ENCODE measurements at places on chromosomes 4 and X.

DNA sequence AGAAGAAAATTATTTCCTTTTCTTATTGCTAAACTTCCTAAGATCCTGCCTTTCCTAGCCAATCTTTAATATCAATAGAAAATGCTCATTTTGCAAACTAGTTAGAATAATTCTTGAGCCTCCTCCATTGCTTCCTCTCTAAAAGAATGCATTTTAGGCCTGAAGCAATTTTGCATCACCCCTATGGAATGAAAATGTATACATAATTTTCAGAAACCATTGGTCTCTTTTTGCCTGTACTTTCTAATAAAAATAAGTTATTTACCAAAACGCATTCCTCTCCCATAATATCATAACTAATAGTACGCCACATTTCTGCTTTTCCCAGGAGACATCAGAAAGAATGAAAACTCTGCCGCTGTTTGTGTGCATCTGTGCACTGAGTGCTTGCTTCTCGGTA is 1.7 kb downstream of the MUC7 start:
- no peak for DNase-seq

DNA sequence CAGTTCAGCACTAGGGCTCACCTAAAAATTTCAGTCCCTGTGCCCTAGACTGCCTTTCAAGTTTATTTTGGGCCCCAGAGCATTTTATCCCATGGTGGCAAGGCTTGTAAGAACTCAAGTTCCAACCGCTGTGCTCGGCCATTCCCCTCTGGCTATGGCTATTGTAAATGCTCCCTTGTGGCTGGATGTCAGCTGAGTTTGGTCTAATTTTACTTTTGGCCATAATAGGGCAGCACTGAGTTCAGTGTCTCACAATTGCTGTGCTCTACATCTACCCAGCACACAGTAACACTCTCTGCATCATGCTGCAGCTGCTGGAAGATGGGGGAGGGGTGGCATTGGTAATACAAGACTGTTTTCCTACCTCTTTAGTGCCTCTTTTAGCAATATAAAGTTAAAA is 210.8 kb upstream of the IRS4 start:
- DNase-seq: no peak

DNA sequence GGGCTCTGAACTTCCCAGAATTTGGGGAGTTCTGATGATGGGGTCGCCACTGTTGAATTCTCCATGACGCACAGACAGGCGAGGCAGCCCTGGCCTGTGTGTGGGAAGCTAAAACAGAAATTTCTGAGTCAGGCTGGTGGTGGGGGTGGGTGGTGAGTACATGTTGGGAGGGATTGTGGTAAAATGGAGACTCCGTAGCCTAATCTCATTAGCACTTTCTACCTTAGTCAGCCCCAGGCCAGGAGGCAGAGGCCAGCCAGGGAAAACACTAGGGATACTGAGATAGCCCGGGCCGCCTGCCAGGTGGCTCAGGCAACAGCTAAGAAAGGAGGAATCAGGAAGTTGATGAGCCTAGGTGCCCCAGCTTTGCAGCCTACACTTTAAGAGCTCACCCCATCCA is 39.3 kb upstream of the NHSL2 start:
- DNase-seq: no peak

- DNase-seq: no peak
Measured at GRCh38 chr4:1315306-1315705, 25.6 kb downstream of the MAEA start.

DNA sequence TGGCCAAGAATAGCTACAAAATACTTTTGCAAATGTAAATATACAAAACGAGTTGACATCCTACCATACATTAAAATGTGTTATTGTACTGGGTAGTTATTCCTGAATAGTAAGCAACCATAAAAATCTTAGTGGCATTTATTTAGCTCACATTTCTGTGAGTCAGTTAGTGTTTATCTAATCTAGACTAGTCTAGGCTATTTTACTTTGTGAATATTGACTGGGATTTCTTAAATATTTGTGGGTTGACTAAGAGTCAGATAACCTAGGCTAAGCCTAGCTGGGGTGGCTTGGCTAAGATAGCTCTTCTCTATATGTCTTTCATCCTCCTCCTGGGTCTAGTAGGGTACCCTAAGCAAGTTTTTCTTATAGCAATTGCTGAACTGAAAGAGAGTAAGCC is 543.8 kb upstream of the DIAPH2 start:
- DNase-seq: no peak

GRCh38 chr4:121226362-121226761 is 62.2 kb upstream of the TNIP3 start:
- no peak for DNase-seq

GRCh38 chr4:146095091-146095690 is 80.3 kb upstream of the LSM6 start:
- no peak for DNase-seq

GRCh38 chr4:53861856-53862610 is 202.4 kb downstream of the CHIC2 start:
- no peak for DNase-seq

DNA sequence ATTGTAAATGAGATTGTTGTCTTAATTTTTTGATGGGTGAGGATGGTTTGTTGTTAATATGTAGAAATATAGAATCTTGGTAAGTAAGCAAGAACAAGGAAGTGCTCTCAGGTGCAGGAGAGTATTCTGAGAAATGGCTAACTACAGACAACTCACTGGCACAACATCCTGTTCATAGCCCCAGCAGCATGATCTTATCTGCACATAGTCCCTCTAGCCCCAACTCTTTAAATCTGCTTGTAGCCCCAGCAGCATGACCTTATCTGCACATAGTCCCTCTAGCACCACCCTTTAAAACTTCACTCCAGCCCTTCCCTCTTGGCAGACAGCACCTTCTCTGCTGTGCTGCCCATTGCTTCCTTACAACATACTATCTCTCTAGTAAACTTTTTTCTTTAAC is 1957.1 kb upstream of the ADGRL3 start:
- DNase-seq: no peak

GRCh38 chr4:7714176-7714575 is 225.5 kb downstream of the AFAP1 start:
- no peak for DNase-seq

DNA sequence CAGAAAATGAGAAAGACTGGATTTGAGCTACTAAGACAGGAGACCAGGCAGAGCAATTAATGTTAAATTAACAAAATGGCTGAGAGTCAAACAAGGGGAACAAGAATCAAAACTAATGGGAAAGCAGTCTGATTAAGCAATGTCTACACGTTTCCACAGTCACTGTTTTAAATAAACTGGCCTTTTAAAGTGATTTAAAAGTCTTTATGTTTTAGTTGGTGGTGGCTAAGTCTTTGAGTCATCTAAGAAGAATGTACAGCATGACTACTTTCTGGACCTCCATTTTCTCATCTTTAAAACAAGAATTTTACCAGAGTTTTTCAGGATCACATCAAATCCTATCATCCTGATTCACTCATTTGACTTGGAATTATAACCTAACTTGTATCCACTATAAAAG is 233.8 kb downstream of the ENOX2 start:
- DNase-seq: no peak

- DNase-seq: no peak
Measured at GRCh38 chr4:61583696-61584095, 383.6 kb downstream of the ADGRL3 start.

- no peak for DNase-seq
Measured at GRCh38 chrX:150332023-150332422, 31.1 kb upstream of the MAMLD1 start.

DNA sequence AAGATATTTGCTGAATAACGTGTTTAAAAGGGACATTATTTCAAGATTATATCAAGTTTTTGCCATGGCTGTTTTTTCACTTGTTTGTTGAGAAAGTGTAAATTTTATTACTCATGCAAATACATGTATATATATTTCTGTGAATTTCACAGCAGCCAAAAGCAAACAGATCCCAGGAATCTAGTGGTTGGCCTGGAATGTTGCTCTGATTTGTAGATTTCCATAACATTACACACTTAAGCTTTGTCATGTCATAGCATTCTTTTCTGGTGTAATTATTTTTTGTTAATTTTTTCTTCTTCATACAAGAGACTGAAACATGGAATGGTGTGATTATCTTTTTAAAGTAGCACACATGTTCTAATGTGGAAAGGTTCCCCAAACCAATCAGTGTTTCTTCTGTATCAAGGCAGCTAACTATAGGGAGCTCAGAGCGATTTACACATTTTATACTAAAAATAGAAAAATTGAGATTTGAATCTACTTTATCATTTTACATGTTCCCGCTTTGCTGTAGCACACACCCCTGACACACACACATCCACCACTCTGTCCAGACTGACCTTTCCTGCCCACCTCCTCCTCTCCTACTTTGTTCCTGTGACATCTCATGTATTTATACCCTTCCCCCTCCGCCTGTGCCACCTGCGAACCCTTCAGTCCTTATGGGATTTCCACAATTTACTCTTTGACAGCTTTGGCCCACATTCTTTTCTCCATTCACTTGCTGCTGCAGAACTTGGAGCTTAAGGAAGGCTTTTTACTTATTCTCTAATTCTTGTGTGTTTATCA is 20.3 kb downstream of the RUFY3 start:
- no peak for DNase-seq

- DNase-seq: no peak
Measured at GRCh38 chr4:149203256-149204001, 612.2 kb downstream of the IQCM start.

GRCh38 chrX:136219893-136220292 is 31.3 kb downstream of the MAP7D3 start:
- no peak for DNase-seq

DNA sequence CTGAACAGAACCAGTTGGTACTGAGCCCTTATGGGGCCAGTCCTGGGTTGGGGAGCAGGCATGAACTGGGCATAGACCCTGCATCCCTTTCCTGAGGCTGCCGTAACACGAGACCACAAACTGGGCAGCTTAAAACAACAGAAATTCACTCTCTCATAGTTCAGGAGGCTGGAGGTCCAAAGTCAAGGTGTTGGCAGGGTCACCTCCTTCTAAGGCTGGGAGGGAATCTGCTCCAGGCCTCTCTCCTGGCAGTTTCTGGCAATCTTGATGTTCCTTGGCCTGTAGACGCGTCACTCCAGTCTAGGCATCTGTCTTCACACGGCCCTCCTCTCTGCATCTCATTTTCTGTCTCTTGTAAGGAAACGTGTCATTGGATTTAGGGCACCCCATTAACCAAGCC is 19.8 kb upstream of the SORCS2 start:
- no peak for DNase-seq

GRCh38 chrX:40018041-40018440 is 79.7 kb downstream of the BCOR start:
- no peak for DNase-seq

DNA sequence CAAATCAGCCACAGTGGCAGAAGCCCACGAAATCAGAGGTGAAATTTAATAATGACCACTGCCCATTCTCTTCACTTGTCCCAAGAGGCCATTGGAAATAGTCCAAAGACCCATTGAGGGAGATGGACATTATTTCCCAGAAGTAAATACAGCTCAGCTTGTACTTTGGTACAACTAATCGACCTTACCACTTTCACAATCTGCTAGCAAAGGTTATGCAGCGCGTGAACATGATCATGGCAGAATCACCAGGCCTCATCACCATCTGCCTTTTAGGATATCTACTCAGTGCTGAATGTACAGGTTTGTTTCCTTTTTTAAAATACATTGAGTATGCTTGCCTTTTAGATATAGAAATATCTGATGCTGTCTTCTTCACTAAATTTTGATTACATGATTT is at the start of gene F9:
F9 (plus strand) TSS at position 190 of the 400 bp plus-strand sequence; CDS start at position 216, 26 bp downstream.
- no peak for DNase-seq

DNA sequence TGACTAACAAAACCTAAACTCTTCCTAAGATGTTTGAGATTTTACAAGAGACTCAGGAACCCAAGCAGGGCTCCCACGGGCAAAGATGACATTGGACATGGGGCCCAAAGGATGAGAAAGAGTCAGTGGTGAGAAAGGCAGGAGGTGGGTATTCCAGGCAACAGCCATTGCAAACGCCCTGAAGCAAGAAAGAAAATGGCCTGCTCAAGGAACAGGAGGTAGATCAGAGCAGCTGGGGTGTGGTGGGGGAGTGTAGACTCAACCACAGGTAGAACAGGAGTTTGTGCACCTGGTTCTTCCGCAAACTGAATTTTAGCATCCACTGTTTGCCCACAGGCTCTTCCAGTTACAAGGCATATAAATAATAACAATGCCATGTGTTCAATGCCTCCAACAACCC is 3.3 kb downstream of the PPP2R2C start:
- no peak for DNase-seq

- no peak for DNase-seq
Measured at GRCh38 chr4:24475756-24476155, 108.6 kb downstream of the DHX15 start.

- no peak for DNase-seq
Measured at GRCh38 chr4:72073816-72074215, 42.0 kb downstream of the NPFFR2 start.

- no peak for DNase-seq
Measured at GRCh38 chr4:139229534-139230039, 50.4 kb downstream of the MGARP start.

- DNase-seq: no peak
Measured at GRCh38 chrX:73683236-73683859, 120.4 kb downstream of the CHIC1 start.

GRCh38 chr4:17376205-17376604 is 135.7 kb downstream of the QDPR start:
- no peak for DNase-seq

- DNase-seq: no peak
Measured at GRCh38 chr4:173365359-173365996, 5.3 kb upstream of the SAP30 start.

DNA sequence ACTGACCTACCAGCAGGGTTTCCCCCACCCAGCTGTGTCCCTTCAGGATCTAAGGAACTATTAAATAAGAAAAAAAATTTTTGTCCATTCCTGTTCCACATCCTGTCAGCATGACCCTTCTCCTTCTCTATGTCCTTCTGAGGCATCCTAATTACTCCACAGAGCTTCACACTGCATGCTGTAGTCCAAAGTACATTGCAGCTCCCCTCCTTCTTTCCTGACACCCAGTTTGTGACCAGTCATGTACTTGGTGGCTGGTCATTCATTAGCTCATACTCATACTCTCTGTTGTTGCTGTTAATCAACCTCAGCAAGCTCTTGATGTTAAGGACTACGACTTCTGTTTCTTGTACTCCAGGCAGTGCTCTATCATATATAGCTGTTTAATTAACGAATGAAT is 2.4 kb upstream of the EGF start:
- no peak for DNase-seq

DNA sequence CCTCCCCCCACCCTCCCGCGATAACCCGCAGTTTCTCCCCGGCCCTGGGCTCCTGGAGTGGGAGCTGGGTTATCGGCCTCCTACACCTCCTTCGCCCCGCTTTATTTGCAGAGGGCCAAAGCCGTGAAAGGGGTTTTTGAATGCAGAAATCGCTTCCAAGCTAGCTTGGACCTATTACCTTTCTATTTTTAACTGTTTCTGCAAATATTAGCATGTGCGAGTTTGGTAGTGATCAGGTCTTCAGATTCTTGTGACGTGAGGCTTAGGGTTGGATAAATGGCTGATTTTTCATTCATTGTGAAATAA is 1.3 kb downstream of the USP9X start:
- DNase-seq: no peak

- no peak for DNase-seq
Measured at GRCh38 chrX:32572644-32573043, 638.7 kb downstream of the DMD start.
